ENCODE measurements at places on chromosomes 1 and 21.
A peak's percentile ranks its signal among the peaks of the same experiment; 100 is the strongest.

GRCh38 chr1:200153277-200154055 is 126.0 kb downstream of the NR5A2 start:
- no peak for DNase-seq

- DNase-seq, result no peak
Measured at GRCh38 chr1:170910273-170910672, 25.1 kb upstream of the MROH9 start.

GRCh38 chr1:234397732-234398131 is 24.5 kb downstream of the COA6 start:
- no peak for DNase-seq

GRCh38 chr1:22283596-22283995 is 140.7 kb upstream of the WNT4 start:
- no peak for DNase-seq

DNA sequence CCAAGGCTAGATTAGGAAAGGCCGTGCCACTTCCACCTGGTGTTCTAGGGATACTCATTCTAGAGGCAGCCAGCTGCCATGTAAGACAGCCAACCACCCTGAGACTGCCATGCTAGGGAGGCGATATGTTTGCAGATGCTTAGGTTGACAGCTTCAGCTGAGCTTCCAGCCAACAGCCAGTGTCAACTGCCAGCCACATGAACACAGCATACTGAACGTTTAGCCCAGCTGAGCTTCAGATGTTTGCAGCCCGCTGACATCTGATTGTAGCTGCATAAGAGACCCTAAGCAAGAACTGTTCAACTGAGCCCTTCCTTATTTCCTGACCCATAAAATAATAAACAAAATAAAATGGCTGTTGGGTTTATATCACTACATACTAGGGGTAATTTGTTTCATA is 5.0 kb upstream of the KCNC4 start:
- no peak for DNase-seq

DNA sequence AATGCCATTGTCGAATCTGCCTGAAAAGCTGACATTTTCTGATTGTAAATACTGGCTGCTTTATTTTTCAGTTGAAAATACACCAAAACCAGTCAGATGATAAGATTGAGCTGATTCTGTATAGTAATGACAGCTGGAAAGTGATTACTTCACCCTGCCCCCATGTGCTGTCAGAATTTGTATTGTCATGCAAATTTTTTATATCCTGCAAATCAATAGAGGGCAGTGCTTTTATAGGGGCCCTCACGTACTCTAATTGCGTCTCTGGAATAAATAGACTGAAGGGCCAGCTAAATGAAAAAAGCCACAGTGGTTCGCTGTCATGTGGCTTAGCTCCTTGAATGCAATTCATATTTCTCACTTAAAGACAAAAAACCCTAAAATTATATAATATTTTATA is 208.6 kb downstream of the LHX8 start:
- DNase-seq, result no peak

DNA sequence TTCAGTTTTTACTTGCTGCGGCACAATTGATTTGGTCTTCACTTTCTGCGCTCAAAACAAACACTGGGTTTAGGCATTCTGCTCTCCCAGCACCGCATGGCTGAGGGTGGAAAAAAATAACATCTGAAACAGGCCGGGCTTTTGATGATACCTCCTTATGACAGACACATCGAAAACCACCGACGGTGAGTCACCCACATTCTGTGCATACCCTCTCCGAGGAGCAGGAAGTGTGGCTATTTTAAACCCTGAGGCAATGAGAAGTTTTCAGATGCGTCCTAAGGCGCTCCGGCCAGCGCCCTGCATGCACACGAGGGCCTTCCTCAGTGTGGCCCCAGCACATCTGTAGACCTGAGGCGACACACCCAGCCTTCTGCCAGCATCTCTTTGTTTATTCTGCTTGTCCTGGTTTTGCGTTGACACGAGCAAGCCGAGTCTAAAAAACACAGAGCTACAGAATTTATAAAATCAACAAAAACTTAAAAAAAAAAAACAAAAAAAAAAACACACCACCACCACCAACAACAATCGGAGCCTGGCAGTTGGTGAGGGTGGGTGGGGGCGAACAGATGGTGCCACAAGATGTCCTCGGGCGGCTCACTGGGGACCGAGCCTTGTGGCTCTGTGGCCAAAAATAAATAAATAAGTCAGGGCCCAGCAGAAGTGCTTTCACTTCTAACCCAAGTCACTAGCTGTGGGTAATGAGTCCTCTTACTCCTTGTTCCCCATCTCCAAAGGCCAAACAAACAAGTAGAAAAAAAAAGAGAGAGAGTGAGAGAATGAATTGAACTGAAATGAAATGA is 162.6 kb upstream of the IRF2BP2 start:
- DNase-seq, result peak; percentile 99

DNA sequence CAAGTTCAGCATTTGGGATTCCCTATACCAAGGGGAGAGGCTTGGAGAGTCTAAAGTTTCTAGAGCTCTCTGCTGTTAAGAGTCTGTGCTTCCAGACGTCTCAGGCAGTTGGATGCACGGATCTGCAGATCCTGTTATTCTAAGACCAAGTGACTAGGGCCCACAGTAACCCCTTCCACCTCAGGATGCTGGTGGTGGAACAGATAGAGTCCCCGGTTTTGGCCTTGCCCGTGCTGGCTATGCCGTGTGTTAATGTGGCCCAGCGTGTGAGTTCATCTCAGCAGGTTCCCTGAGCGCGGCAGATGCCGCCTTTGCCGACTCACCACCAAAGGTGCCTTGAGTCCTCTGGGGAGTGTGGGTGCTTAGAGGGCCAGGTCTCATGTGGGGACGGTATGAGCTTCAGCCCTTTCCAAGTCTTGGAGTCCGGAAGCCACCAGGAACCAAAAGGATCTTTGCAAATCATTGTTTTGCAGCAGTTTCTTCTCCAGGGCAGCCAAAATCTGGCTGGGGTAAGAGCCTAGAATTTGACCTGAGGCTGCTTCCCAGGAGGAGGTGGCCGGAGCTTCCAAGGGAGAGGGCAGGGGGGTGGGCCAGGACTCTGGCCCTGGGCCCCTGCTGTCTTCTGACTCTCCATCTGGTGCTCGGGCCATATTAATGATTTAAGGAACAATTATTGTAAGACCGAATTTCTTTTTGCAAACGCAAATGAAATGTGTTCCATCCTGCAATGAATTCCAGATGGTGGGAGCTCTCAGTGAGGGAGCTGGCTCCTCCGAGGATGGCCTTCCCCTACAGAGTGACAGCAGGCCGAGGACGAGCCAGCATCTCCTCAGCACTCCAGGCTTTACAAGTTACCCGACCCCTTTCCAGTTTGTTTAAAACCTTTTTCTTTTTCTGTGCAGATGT is 205.7 kb downstream of the FOXD2 start:
- no peak for DNase-seq

DNA sequence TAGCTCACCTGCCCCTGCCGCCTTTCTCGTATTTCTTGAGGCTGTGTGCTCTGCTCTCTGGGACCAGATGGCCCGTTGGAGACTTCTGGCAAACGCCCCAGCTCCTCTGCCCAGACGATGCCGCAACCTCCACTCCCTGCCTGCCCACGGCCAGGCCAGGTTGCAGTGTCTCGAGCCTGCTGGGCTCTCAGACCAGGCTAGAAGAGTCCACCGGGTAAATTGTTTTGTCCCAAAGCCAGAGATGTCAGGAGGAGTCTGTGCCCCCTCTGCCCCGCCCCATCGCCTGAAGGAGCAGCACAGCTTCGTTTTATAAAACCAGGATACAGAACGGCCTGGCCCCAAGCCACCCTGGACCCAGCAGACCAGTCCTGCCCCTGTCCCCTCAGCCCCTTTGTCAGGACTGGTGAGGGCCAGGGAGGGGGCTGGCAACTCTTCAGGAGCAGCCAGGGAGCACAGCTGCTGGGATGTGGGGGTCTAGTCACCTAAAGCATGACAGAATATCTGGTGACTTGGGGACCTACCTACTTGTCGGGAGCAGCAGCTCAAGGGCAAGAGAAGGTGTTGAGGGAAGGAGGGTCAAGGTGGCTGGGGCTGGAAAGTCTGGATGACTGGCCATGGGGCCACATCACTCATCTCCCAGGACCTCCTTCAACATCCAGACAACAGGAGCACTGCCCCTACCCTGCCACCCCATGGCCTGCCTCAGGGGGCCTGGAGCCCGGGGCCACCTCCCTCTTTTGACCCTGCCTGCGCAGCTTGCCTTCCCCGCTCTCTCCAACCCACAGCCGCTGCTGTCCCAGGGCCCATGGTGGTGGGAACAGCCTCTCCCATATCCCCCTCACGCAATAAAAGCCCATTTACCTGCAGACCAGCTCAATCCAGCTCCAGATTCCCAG is 33.9 kb upstream of the LBR start:
- no peak for DNase-seq

All from astrocyte of the hippocampus (primary cell).